ENCODE measurements at places on chromosomes 4 and X. TPM values are rescaled to one million over a fixed set of nuclear protein-coding genes. Genes with fewer than 3 reads are reported as not detected.

DNA sequence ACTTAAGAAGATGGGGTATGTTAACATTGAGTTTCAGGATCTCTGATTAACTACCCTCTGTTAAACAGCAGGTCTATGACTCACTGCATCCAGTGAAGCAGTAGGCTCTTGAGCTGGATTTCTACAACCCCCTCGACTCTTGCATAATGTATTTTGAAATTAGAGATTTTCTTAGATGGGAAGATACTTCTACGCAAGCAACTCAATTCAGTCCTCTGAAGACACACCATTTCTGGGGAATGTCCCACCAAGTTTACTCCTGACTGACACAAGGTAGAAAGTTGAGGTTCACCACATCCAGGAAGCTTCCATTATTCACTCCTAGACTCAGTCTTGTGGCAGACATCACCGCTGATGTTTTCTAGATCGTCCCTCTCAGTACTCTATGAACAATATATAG lies 12.9 kb downstream of the PALLD start:
- DNase-seq = no peak

The DDIT4L gene
- 7.0 TPM for total RNA-seq

The CT55 gene
- total RNA-seq = not detected

- no peak for DNase-seq
These were observed 232.8 kb upstream of the HDX start for GRCh38 chrX:84735025-84735424.

GRCh38 chr4:142350871-142351270 lies 495.2 kb downstream of the INPP4B start:
- no peak for DNase-seq

DNA sequence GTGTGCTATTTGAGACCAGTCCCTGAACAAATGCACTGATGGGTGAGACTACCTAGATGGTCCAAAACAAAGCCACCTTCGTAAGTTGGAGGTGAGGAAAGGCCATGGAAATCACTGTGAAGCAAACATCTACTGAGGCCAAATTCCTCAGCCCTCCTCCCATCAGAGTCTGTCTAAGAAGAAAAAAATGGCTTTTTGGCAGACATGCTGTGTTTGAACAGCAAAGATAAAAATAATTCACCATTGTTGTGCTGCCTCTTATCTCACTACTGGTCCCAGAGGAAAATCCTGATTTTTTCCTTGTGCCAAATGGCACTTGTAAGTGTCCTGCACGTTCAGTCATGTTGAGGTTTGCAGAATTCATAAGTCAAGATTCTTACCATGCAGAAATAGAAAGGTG lies 7.9 kb downstream of the MAGEB18 start:
- no peak for DNase-seq

The UPF3B gene
- total RNA-seq = 11.9 TPM

- no peak for DNase-seq
These were observed 6.4 kb downstream of the SGMS2 start for GRCh38 chr4:107831140-107831539.

The C4orf36 gene
- 1.8 TPM for total RNA-seq

Measured in HCT116 (cell line).